Stimulated activated CD4-positive, alpha-beta T cell treated with anti-CD3 and anti-CD28 coated beads, Interleukin-4, amount 100 ng/mL, for 1 hour (primary cell): ENCODE measurements at places on chromosomes 1 and 21.

DNA sequence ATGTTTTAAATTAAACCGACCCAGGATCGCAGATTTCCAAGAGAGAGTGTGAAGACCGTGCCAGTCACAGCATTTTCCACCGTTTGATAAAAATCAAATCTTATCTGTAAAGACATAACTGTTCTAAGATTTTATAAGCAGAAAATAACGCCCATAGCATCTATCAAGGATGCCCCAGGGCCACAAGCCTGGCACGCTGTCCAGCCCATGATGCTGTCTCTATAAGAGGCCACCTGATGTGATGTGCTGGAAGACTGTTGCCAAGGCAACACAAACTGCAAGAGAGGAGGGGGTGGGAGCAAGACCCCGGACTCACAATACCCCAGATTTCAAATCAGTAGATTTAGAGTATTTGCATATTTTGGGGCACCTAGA is 116.5 kb downstream of the DSCAM start:
- DNase-seq: no peak

- DNase-seq: no peak
Observed at GRCh38 chr1:241749041-241749944, 97.2 kb downstream of the WDR64 start.

GRCh38 chr21:40349591-40349990 is 482.4 kb downstream of the PCP4 start:
- no peak for DNase-seq

DNA sequence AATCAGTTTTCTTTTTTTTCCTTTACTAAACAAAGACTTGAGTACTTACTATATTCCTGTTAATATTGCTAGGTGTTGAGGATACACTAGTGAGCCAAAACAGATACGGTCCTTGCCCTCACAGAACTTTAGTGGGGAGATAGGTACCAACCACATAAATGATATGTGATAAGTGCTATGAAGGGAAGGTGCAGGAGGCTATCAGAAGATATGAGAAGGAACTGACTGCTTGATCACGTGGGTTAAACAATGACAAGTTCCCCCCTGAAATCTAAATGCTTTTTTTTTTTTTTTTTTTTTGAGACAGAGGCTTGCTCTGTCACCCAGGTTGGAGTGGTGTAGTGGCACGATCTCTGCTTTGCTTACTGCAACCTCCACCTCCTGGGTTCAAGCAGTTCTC is 25.0 kb downstream of the RBM15 start:
- DNase-seq: no peak

- no peak for DNase-seq
Observed at GRCh38 chr1:230632273-230632873, 9.9 kb upstream of the COG2 start.

DNA sequence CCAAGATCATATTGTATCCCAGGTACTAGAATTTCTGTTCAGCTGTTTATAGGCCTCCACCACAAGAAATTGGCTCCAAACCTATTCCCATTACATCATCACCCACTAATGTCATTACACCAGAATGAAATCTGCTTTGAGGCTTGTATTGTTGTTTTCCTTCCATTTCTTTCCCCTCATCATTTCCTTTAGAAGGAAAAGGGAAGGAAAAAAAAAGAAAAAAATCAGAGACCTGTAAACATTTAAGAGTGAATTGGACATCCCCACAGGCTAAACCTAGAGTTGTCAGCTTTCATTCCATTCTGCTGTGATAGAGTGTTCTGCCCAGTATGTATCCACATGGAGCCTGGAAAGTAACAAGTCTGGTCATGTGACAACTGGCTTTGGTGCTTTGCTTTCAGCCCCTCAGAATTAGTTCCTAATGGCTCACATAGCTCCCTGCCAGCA is 44.6 kb downstream of the NFYC start:
- DNase-seq: no peak
